ENCODE measurements at places on chromosomes 12 and 14.

DNA sequence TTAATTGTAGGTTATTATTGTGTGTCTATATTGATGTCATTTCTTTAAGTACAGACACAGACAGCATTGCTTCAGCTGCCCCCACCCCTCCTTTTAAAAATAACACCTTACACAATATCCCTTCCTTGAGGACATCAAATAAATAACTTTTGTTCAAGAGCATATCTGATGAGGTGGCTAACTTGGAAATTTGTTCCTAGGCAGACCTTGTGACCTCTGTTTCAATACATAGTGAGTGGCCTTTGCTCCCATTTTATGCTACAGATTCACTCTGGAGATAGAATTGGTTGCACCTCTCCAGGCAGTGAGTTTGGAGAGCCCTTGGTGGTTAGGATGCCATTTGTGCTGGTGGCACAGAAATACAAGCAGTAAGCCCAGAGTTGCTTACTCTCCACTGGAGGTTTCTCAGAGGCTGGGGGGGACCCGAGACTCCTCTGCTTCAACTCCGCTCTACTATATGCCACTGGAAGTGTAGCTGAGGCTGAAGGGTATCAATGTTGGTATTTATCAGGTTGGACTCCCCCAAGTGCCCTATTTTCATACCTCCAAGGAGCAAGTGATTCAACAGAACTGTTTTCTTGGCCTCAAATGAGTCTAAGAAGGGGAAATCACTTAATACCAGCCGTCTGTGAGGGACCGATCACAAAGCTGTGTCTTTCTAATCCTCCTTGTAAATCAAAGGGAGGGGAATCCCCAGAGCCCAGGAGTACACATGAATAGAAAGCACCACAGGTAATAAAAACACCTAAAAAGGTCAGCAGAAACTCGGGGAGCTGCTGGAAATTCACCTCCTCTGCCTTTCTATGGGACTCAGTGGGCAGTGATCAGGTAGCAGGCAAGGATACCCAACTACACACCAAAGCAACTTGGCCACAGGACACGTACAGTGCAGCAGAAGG lies 463.1 kb downstream of the RAD51B start:
- DNase-seq: peak; percentile 16

- no peak for DNase-seq
Measured at GRCh38 chr12:5388581-5389535, 43.0 kb upstream of the NTF3 start.

- DNase-seq: no peak
Measured at GRCh38 chr14:64569138-64569631, 19.4 kb downstream of the PPP1R36 start.

- DNase-seq: no peak
Measured at GRCh38 chr14:89294060-89294459, 123.0 kb downstream of the FOXN3 start.

- no peak for DNase-seq
Measured at GRCh38 chr14:35366056-35366451, 38.5 kb downstream of the NFKBIA start.

DNA sequence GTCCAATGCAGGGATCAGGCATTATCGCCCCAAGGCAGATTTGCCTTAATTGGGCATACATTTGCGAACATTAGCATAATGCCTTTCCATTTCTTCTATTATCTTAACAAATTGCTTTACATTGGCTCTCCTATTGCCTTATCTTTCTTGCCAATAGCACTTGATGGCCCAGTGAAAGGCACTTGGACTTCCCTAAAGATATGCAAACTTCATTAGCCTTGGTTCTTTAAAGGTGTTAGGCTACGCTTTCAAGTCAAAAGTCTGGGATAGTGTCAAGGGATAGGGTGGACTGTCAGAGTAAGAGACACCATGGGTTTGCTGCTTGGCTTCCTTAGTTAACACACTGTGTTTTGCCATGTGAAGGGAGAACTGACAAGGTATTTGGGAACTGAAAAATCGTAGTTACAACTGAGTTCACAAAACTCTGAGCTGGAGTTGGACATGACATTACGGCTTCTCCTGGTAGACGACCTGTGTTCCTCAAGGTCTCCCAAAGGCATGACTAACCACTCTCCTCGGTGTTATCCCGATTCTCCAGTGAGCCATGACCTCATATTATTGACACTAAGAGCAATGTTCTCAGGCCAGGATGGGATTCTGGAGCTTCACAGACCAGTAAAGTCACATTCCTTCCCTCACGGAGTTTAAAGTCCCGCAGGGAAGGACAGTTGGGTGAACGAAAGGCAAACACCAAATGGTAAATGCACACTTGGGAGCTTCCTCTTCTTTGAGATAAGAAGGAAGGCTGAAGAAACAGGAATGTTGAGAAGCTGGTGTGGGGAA lies 65.2 kb downstream of the TBC1D30 start:
- no peak for DNase-seq

GRCh38 chr12:88419794-88420193 lies 160.5 kb downstream of the KITLG start:
- DNase-seq: no peak

DNA sequence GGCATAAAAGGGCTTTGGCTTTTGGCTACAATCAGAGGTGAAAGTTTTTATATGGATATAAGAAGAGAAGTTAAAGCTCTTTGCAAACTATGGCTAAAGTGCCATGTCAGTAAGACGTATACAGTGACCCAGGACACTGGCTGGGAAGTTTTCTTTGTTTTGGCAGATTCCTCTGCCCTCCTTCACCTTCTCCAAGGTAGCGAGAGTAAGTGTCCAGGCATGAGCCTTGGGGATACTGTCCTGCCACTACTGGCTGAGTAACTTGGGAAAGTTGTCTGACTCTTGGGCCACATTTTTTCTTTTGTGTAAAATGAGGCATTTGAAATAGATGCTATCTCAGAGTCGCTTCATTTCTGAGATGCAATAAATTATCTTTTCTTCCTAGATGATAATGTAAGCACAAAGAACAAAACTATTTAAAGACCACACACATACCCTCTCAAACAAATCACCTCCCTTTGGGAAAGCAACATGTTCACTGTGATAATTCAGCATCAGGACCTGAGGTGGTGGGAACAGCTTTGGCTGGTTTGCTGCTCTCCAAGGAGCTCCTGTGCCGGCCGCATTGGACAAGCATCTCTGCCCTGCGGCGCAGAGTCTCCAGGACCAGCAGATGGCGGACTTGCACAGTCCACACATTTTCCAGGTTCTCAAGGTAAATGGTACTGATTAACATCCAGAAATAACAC lies 106.3 kb downstream of the PTCSC3 start:
- peak; percentile 67 for DNase-seq

GRCh38 chr14:75063013-75063412 lies 811 bp downstream of the ACYP1 start:
- no peak for DNase-seq

GRCh38 chr14:49134940-49135339 lies 451.2 kb downstream of the RPS29 start:
- DNase-seq: peak; percentile 12

GRCh38 chr12:12717586-12718380 lies 615 bp downstream of the CDKN1B start:
- no peak for DNase-seq

DNA sequence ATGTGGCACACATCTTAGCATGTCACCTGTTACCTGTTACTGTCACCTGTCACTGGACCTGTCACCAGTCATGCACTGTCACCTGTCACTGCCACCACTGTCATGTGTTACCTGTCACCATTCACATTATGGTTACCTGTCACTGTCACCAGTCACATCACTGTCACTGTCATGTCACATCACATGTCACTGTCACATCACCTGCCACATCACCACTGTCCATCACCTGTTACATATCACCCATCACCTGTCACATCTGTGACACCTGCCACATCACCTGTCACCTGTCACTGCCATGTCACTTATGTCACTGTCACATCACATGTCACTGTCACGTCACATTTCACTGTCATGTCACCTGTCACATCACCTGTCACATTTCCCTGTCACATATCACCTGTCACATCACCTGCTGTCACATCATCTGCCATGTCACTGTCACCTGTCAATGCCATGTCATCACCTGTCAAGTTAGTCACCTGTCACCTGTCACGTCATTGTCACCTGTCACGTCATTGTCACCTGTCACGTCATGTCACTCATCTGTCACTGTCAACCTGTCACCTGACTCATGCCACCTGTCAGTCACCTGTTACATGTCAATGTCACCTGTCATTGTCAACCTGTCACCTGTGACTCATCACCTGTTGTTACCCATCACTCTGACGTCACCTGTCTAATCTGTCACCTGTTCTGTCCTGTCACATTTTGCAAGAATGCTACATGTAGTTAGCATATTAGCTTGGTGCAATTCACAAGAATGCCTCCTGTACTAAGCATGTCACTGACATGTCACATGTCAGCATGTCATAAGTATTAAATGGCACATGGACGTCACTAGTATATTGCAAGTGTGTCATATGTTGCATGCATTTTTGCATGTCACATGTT lies 29.0 kb upstream of the TESC start:
- DNase-seq: no peak

GRCh38 chr14:24235804-24236688 lies 3.3 kb downstream of the GMPR2 start:
- no peak for DNase-seq
